HT1080 (cell line): ENCODE measurements at places on chromosomes 7 and 10. TPM values are rescaled to one million over a fixed set of nuclear protein-coding genes. Genes with fewer than 3 reads are reported as not detected.
A peak's percentile ranks its signal among the peaks of the same experiment; 100 is the strongest.

GRCh38 chr10:3830946-3831345 is 45.9 kb upstream of the KLF6 start:
- no peak for DNase-seq

The TAF5 gene
- 13.5 and 15.7 TPM in 2 replicates for total RNA-seq

The CTAGE4 gene
- total RNA-seq = 0.14 and 0.17 TPM in 2 replicates

- DNase-seq = no peak
Observed at GRCh38 chr10:118901906-118902305, 127.6 kb upstream of the NANOS1 start.

The SRRM3 gene
- 1.4 and 1.7 TPM in 2 replicates for total RNA-seq

DNA sequence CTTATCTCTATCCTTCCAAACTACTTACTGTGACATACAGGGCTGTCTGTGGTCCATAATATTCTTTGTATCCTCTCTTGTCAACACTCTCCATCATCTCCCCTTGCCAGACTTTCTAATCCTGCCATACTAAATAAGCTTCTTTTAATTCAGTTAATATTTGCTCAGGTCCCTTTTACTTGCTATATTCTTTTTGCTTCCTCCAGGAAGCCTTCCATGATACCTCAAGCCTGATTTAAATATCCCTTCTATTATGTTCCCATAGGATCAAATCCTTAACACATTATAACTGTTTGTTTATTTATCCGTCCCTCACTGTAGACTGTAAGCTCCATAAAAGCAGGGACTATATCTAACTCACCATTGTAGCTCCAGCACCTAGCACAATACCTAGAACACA is 7.2 kb upstream of the PPP3CB start:
- no peak for DNase-seq

The HOXA4 gene
- total RNA-seq = 1.3 and 1.6 TPM in 2 replicates

The LEP gene
- not detected in 2 replicates for total RNA-seq

- DNase-seq = no peak
Observed at GRCh38 chr7:48708635-48709034, 215.7 kb upstream of the CDC14C start.

GRCh38 chr10:125820701-125821100 is 2.4 kb downstream of the UROS start:
- no peak for DNase-seq

DNA sequence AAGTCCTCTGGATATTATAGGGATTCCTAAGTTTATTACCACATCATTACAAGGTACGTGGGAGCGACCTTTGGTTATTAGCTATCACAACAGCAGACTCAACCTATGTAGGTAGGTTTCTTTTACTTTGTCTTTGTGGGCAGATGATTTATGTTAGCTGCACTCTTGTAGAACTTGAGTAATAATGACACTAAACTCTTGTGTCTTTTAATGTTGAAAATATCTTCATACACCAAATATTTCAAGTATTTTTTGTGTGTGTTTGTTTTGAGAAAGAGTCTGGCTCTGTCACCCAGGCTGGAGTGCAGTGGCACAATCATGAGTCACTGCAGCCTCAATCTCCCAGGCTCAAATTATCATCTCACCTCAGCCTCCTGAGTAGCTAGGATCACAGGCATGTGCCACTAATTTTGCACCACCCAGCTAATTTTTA is 19.2 kb upstream of the SUPV3L1 start:
- DNase-seq = peak; percentile 38

DNA sequence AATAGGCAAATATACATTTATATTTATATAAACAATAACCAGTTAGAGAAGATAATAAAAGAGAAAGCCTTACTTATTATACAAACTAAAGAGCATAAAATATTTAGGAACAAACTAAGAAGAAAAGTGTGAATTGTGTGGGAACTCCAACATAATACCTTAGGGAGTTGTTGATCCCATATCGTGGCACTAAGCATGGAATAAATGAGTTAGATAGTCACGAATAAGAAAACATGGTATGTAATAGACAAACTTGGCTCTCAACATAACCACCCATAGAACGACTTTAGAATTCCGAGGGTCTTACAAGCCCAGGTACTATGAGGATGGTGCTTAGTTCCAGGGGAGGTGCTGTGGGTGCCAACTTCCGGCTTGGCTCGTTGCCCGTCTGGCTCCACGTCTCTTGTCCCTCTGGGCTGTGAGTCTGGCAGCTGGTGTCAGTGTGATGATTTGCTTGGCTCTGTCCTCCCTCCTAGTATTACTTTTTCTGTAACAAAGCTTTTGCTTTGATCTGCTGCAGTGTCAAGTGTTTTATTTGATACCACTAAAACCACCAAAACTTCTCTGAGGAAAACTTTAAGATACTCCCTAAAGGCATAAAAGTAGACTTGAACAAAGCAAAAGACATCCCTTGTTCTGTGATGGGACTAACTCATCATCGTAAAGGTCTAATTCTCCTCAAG is 9.5 kb upstream of the RBM20 start:
- peak; percentile 19 for DNase-seq

GRCh38 chr10:8045726-8046494 is 8.6 kb upstream of the GATA3 start:
- no peak for DNase-seq

GRCh38 chr7:20447021-20447650 is 116.4 kb downstream of the ITGB8 start:
- no peak for DNase-seq

- no peak for DNase-seq
Observed at GRCh38 chr10:94608559-94608958, 63.0 kb downstream of the HELLS start.

GRCh38 chr7:39507866-39508551 is 58.2 kb upstream of the YAE1 start:
- no peak for DNase-seq
